ENCODE measurements at places on chromosomes 6 and 20.
A peak's percentile ranks its signal among the peaks of the same experiment; 100 is the strongest.

DNA sequence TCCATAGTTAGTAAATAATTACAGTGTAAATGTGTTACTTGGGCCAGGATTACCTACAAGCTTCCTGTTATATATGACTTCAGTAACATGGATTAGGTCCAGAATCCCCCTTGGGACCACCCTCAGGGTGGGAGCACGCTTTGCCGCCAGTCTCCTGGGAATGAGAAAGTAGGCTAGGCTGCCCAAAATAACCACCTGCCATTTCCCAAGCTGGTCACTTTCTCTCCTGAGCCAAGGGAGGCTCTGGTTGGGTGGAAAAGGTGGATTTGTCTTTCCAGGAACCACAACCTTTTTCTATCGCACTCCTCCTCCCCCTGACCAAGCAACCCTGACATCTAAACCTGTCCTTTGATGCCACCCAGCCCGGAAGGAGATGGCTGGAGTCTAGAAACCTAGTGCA, 9.6 kb upstream of the RIMS4 start:
- DNase-seq = no peak

GRCh38 chr6:56727097-56727850, 84.6 kb upstream of the DST start:
- DNase-seq = no peak

GRCh38 chr6:155089746-155090145, 94.6 kb downstream of the TIAM2 start:
- DNase-seq = no peak

DNA sequence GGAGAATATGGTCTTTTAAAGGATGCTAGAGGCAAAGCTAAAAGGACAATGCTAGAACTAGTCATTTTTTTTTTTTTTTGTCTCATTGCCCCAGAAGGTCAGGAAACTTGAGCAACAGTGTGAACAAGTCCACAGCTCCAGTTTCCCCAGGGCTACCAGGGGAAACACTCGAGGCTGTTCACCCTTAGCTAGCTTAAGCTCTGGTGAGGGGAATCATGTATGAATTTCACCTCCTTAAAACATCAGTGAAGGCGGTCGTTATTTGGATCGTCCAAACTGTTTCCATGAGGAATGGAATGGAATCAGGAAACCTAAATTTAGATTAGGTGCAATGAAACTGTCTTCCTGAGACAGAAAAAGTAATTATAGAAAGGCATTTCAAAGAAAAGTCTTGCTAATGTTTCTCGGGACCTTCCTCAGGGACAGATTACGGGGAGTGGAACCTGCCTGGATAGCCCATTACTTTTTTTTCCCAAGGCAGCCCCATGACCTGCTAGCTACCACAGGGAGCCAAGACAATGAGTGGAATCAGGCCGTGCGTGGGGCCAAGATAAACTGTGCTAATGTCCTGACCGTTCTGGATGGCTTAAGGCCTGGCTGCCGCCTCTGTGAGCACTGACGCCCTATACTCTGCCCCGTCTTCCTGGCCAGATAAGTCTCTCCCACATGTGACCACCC, 164.8 kb upstream of the SGK1 start:
- DNase-seq = no peak

- no peak for DNase-seq
Observed at GRCh38 chr6:150492507-150492906, 107.2 kb upstream of the PLEKHG1 start.

GRCh38 chr6:165694296-165694695, 31.3 kb upstream of the PDE10A start:
- no peak for DNase-seq

DNA sequence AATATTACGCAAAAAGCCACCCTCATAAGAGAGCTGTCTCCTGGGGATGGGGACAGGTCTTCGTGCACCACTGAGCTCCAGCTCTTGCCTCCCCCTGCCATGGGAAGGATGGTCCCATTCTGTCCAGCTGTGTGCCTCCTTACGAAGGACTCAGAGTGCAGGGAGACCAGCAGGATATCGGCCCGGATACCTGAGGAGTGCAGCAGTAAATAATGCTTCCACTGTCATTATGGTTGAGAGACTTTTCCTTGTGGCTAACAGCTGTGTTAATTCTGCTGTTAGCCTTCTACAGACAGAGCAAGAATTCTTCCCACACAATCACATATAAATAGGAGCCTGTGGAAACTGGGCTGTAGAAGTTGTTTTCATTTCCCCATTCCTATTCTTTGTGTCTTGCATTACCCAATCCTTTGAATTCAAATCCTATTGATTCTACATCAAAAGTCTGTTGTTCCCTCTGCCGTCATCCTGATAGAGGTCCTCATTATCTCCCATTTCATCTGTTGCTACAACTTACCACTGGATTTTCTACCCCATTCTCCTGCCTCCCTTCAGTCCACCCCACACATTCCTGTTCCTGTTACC, 364.6 kb upstream of the SOX4 start:
- no peak for DNase-seq

- DNase-seq = no peak
Observed at GRCh38 chr20:59938696-59939051, 1.4 kb downstream of the PPP1R3D start.

DNA sequence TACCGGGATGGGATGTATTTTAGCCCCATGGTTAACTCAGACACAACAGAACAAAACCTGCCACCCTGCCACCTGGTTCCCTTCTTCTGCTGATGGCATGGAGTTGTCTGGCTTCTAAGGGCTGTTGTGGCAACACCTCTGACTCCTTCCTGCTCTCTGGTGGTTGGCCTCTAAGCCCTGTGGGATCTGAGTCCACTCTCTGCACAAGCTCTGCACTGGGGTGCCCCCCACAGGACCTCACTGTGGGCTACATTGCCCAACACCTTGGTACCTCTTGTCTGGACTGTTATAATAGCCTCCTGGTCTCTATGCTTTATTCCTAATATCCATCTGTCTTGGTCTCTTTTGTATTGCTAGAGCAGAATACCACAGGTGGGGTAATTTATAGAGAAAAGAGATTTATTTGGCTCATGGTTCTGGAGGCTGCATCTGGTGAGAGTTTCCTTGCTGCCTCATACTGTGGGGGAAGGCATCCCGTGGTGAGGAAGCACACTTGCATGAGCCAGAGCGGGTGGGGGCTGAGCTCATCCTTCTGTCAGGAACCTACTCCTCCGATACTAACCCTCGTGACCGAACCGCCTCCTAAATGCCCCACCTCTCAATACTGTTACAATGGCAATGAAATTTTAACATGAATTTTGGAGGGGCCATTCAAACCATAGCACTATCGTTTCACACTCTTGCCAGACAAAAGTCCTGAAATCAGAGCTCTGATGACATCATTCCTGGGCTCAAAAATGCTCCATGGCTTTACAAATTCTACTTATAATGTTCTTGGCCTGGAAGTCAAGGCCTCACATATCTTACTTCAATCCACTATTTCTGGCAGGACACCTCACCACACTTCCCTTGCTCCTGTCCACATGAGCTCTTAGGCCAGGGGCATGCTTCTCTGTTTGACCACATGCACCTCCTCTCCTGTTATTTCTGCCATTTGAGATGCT, 127.2 kb downstream of the PAX1 start:
- peak; percentile 10 for DNase-seq

- no peak for DNase-seq
Observed at GRCh38 chr6:24574809-24575208, 71.2 kb downstream of the KIAA0319 start.

DNA sequence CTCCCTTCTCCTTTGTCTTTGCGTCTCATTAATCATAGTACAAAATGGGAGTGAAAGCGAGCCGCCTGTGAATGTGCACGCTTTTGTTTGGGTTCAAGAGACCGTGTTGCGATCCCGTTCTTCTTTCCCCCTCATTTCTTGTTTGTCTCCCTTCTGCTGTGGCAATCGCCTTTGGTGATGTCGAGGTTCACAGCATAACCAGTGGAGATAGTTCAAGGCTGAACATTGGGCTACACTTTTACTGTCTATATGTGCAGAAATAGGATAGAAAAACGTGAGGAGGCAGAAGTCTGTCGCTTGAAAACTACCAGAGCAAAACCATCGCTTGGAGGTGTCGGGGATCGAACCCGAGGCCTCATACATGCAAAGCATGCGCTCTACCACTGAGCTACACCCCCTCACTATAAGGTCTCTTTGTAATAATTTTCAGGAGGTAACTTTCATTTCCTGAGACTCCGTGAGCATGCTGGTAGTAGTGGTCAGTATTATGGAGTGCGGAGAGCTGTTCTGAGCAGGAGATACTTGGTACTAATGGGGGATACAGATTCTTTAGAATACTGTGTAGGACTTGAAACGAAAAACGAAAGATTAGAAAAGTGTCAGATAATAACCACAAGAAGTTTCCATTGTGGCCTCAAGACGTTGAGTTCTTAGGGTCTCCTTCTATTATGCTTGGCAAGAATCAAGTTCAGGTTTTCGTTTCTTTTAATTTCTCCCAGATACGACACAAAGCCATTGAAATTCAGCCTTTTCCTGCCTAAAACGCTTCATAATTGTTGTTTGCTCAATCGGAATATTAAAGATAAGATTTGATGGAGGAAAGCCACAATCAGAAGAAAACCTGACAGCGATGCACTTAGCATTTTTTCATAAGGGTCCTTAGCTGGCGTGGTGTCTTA, 106.6 kb downstream of the TRIM27 start:
- DNase-seq = no peak

DNA sequence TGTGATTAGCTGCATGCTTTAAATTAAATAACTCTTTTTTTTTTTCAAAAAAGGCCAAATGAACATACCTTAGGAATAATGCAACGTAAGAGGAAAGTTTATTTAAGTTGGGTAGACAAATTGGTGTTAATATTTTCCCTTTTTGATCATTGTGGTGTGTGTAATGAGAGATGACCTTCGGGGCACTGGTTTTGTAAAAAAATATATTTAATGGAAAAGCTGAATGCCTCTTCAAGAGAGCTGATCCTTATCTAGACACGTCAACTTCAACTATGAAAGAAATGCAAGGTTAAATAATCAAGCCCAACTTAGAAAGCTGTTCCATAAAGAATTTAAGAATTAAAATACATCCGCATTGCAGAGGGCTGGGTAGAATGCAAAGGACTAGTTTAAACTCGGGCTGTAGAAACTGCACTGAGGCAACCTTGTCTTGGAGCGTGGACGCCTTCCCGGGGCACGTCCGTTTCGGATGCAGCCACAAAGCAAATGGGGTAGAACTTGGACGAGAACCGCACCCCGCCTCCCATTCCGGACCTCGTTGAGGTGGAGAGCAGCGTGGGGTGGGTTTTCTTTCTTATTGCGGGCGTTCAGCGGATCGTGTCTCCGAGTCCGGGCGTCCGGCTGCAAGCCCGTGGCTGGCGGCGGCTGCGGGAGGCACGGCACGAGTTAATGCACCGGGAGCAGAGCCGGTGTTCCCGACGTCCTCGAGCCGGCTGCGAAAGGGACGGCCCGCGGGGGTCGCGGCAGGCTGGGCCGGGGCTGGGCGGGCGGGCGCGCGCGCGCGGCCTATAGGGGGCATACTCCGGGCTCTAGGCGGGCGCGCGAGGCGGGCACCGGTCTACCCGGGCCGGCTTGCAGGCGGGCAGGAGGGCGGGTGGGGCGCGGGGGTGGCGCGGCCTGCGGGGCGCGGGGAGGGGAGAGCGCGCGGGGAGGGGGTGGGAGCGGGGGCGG, 1.9 kb downstream of the JARID2 start:
- peak; percentile 24 for DNase-seq

DNA sequence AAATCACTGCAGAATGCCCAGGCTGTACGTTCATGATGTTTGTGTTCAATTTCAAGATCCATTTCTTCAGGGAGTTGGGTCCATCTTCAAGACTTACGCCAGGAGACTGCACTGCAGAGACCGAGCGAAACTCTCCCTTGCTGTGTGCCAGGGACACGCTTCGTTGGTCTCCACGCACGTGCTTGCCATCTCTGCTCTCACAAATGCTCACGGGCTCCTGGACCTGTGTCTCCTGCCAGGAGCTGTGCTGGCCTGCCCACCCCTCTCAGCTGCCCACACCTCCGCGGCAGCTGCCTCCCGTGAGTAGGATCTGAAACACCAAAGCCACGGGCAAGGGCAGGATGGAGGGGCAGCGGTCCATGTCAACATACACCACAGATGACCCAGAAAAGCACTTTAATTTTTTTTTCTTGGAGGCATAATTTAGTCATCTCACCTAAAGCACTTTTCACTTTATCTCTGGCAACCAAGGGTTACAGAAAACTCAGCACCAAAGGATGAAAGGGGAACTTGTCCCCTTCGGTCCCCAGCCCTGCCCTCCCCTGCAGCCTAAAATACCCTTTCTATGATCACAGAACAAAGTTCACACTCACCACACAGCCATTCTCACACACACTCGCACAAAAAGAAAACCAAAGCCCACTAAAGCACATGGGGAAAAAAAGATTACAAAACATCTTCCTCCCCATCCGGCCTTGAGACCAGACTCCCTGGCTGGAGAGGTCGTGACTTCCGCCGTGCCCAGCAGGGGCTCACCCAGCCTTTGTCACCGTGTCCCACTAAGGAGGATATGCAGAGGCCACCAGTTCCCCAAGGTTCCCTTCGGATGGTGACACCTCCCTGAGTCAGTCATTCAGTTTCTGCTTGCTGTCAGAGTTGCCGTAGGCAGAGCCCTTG, 137.9 kb downstream of the AGPAT4 start:
- no peak for DNase-seq

DNA sequence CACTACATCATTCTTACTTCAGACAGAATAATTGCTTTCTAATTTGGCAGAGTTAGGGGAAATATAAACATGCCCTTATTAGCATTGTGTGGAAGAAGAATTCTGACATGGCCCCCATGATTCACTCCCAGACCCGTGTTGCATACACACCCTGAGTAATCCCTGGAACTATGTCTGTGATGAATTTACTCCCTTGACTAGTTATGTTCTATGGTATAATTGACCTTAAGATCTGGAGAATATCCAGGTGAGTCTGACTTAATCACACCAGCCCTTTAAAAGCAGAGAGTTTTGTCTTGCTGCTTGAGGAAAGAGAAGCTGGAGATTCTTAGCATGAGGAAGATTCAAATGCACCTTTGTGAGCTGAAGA, 262.9 kb downstream of the SOX4 start:
- no peak for DNase-seq

DNA sequence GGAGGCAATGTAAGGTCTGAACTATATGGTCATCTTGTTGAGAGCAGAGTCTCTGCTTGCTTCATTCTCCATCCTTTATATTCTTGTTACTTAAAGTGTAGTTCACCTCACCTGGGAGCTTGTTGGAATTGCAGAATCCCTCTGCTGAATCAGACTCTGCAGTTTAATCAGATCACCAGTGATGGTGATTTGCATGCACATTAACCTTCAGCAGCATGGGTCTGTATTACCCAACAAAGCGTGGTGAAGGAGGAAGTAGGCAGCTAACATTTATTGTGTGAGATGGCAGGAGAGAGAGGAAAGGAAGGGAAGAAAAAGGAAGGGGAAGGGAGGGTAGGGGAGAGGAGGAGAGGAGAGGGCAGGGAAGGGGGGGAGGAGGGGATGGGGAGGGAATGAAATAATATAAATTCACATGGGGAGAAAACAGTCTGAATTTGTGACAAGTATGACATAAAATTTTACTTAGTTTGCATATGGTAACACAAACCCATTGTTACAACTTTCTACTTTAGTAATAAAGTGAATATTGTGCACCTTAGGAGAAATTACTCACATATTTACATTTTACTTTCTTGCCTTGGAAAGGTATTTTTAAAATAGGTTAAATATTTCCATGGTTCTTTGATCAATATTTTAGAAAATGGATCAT, 740.7 kb downstream of the DHX35 start:
- peak; percentile 45 for DNase-seq

- peak; percentile 88 for DNase-seq
Observed at GRCh38 chr20:20410678-20411077, 42.8 kb downstream of the INSM1 start.
